ENCODE measurements at places on chromosomes 6 and 20.

GRCh38 chr6:5636210-5637030 is 370.3 kb downstream of the NRN1 start:
- no peak for DNase-seq

DNA sequence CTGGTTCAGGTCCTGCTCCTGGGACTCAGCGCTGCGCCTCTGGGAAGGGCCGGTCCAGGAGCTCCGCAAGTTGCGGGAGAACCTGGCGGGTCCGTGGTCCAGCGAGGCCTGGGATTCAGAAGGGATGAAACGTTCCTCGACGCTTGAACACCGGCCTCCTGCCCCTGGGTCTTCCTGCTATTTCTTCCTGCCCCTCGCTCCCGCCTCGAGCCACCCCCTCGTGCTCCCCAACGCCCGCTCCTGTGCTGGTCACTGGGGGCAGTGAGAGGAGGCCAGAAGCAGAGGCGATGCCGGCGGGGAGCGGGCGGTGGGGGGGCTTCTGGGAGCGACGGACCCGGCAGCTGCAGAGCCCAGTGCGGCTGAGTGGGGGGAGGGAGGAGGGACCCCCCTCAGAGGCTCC is 20.8 kb upstream of the KIF25 start:
- no peak for DNase-seq

DNA sequence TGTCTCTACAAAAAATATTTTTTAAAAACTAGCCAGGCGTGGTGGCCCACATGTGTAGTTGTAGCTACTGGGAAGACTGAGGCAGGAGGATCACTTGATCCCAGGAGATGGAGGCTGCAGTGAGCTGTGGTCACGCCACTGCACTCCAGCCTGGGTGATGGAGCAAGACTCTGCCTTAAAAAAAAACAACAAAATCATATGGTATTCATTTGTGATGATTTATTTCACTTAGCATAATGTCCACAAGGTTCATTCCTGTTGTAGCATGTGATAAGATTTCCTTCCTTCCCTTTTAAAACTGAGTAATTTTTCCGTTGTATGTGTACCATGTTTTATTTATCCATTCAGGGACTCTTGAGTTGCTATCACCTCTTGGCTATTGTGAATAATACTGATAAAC is 26.2 kb downstream of the TMEM170B start:
- no peak for DNase-seq

DNA sequence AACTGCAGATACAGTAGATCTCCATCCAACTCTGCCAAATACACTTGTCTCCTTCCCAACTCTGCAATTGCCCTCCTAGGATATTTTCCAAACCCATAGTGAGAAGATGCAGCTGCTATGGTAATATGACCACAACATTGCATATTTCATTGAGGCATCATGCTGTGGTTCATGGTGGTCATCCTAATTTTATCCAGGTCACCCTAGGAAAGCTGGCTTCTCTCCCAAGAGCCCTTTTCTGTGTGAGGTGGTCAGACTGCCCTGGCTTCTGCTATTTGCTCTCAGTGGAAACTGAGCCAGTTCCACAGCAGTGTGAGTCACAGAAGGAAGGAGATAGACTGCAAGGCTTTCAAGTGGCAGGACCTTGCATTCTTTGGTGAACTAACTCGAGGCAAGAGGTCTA is 5.5 kb downstream of the OGFRL1 start:
- DNase-seq, result no peak

DNA sequence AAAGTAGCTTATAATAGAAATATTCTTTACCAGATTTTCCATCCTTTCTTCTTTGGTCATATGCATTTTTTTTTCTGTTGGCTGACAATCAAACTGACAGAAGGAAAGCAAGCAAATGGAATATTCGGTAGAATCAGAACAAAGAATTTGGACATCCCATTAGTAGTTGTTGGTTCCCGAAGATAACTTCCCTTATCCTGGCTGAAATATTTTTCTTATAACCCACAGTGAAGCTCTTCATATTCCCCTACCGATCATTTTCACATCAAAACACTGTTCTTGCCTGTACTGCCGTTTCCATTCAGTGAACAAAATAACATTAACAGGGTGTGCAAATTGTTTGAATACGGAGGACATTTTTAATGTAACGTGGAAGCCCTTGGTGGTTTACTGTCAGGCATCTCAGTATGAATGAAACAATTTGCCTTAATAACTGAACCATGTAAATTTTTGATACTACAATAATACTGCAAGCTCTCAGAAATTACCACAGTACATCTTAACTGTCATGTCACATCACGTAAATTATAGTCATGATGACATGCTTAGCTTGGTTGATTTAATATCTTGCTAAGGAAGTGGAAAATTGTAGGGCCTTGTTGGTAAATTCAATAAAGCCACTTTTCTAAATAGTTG is 311.5 kb downstream of the LAMA2 start:
- no peak for DNase-seq

- DNase-seq, result no peak
Observed at GRCh38 chr20:54619181-54619580, 143.8 kb downstream of the DOK5 start.

- DNase-seq, result no peak
Observed at GRCh38 chr6:30360139-30360538, 15.2 kb downstream of the RPP21 start.

GRCh38 chr6:150403458-150404246 is 34.8 kb downstream of the IYD start:
- DNase-seq, result no peak

GRCh38 chr6:165586706-165587105 is 76.3 kb downstream of the PDE10A start:
- no peak for DNase-seq

- no peak for DNase-seq
Observed at GRCh38 chr6:169559592-169559991, 142.2 kb downstream of the WDR27 start.

DNA sequence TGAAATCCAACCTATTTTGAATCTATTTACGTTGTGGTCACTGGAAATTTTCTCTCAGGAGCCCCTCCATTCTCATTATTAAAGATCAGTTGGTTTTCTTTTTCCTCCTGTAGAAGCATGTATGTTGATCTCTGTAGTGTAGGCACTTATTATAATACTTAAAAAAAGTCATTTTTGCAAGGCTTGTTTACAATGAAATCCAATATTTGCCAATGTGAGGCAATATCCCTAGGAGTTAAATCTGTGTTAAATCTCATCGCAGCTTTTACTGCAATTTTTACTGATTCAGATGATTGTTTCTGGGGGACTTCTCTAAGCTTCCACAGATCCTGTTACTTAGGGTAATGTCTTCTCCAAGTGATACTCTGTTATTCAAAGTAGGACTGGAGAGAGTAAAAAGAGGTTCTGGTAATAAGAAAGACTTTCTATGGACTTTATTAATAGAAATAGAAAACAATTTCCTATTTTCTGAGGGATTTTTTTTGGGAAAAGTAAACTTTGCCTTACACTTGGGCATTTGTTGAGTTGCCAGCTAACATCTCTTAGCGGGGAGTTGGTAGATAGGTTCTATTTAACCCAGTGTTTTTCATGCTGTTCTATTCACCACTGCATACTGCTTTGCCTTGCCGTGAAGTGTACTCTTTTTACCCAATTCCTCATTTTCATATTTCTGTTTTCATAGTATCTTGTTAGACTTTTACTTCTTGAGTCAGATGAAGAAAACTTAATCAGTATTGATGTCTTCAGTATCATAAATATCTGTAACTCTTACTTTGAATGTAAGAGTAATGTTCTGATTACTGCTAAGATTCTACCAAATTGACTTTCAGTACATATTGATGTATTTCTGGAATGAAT is 48.6 kb downstream of the CDKAL1 start:
- DNase-seq, result no peak

GRCh38 chr20:62999580-62999979 is 7.2 kb downstream of the BHLHE23 start:
- DNase-seq, result no peak

DNA sequence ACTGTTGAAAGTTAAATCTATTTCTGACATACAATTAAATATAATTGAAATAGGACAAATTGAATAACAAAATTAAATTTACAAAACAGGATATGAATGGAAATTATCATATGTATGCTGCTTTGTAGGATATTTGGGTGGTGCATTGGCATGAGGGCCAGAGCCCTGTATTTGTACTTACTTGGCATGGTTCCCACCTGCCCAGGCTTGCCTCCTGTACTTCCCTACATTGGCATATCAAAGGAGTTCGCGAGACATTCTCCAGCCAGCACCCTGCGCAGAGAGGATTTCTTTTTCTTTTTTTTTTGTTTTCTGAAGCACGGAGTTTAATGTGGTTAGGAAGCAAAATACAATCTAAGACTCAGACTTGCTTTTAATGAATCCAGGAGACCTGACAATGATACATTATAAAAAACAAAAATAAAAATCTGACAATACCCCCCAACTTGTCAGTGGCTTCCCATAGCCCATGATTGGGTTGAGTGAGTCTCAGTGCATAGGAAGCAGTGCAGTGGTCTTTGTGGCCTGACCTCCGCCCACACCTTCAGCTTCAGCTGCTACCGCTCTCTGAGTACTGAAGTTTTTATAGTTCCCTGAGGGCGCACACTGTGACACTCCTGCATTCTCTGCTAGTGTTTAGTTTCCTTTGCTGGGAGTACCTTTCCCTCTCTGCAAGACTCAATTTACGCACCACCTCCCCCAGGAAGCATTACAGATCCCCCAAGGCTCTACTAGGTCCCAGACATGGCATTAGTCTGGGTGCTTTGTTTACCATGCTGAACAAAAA is 440.8 kb downstream of the UTRN start:
- no peak for DNase-seq

GRCh38 chr20:13677241-13677640 is 38.5 kb upstream of the TASP1 start:
- no peak for DNase-seq

GRCh38 chr6:110329714-110330436 is 28.3 kb downstream of the METTL24 start:
- DNase-seq, result no peak

- DNase-seq, result no peak
Observed at GRCh38 chr6:117008618-117009017, 131.6 kb downstream of the RFX6 start.

DNA sequence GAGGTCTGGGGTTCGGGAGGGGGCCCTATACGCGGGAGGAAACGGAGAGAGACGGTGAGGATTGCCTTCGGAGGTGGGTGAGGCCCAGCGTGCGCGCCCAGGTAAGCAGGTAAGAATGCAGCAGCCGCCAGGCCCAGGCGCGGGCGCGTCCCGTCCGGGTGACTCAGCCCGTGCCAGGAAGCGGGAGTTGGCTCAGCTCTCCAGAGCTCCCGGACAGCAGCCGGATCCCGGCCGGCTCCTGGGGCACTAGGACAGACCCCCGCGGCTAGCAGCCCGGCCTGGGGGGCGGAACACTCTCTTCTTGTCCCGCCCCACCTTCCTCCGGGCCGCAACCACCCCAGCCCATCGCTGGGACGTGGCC is 1.5 kb upstream of the MDFI start:
- no peak for DNase-seq

- no peak for DNase-seq
Observed at GRCh38 chr6:79557673-79558467, 20.6 kb upstream of the LCA5 start.

DNA sequence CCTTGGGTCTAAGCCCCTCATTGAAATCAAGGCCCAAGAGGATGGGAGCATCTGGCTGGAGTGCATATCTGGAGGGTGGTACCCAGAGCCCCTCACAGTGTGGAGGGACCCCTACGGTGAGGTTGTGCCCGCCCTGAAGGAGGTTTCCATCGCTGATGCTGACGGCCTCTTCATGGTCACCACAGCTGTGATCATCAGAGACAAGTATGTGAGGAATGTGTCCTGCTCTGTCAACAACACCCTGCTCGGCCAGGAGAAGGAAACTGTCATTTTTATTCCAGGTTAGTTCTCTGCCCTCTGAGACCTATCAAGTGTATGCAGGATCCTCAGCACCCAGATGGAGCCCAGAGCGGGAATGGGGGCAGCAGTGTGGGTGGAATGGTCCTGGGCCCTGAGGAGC is 5.1 kb downstream of the BTN2A2 start:
- no peak for DNase-seq

Data from CD4-positive, alpha-beta T cell treated with Interleukin-6 at 100 ng/mL for 8 hours (primary cell).